NCI-H1694 treated with DMSO at 0.1 percent for 48 hours (cell line): ENCODE measurements at places on chromosomes 2 and 18.

DNA sequence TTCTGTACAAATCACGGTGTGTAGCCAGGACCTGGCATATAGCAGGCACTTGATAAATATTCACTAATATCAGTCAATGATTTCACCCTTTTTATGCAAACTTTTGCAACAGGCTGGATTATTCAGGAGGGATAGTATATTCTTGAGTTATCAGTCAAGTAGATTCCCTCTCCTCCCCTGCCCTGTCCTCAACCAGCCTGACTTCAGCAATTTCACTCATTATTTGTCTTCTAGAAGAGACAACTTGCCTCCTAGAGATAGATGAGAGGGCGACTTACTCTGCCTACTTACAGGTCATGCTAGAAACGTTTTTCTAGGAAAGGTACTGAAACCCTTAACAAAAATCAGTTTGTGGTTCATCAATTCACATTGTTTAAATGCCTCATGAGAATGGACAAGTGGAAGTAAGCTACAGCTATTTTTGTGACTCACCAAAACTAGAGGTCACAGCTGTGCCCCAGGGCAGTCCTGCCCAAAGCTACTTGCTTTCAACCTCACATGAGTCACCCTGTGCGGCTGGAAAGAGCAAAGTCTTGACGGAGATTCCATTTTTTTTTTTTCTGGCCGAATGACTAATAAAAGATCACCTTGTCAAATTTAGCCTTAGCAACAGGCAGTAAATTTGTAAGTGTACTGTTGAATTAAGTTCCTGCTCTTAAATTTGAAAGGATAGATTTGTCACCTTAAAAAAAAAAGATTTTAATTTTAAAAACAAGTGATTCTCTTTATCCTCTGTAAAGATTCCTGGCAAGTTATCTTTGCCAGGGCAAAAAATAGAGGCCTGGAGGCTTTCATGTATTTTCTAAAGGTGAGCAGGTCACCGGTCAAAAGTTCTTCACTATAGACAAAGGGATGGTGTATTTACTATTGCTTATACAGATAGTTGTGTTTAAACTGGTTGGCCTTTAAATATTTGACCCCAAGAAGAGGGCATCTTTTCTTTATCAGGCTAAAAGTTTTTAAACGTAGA, 109.0 kb upstream of the SLC35G4 start:
- DNase-seq, result no peak

DNA sequence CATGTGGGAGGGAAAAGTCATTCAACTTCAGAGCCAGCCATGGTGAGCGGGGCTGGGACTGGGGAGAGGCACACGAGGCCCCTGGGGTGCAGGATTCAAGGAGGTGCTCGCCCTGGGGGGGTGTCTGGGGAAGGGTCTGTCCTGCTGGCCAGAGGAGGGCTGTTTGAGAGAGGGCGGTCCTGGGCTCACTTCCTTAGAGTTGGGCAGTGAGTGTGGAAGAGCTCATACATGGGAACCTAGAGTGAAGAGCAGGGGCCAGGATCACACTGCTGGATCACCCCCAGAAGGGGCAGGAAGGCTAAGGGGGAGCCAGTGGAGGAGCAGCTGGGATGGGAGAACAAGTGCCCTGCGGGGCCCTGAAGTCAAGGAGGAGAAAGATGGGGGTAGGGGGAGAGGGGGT, 6.5 kb downstream of the SH3BP4 start:
- DNase-seq, result no peak

DNA sequence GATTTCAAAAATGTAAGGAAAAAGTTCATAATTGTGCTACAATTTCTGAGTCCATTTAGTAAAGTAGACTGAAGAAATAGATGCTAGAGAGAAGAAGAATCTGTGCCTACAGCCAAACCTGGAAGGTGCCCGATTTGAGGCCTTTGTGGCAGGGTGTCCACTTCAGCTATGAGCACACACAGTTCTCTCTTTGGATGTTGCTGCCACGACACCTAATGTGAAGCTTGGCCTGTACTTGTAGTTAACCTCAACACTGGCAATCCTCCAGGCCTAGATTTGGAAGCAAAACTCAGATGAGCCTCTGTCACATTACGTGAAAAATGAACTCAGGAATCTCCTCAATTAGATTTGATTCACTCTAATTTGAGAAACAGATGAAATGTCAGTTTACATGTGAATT, 90.1 kb upstream of the LRP1B start:
- peak; percentile 27 for DNase-seq

DNA sequence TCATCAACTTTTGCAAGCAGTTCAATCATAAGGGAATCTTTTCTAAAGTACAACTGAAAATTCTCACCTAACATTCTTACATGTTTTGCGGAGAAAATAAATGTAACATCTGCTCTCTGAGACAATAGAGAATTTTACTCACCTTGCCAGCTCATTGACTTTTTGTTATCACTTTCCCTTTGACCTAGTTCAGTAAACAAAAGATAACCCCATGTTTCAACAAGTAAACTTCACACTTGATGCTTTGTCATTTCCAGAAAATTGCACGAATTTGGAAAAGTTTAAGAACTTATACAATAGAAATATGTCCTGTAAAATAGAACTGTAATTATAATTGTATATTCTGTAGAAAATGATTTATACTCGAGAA, 1110.0 kb upstream of the ACVR2A start:
- DNase-seq, result no peak

DNA sequence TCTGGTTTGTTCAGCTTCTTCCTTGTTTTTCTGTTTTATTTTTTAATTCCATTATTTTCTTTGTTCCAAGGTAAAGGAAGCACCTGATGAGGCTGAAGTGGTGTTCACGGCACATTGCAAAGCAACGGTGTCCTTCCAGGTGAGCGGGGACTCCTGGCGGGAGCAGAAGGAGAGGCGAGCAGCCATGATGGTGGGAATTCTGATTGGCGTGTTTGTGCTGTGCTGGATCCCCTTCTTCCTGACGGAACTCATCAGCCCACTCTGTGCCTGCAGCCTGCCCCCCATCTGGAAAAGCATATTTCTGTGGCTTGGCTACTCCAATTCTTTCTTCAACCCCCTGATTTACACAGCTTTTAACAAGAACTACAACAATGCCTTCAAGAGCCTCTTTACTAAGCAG, 88.4 kb downstream of the DDX18 start:
- no peak for DNase-seq

- DNase-seq, result no peak
Observed at GRCh38 chr2:237625777-237626176, 1.6 kb upstream of the LRRFIP1 start.

DNA sequence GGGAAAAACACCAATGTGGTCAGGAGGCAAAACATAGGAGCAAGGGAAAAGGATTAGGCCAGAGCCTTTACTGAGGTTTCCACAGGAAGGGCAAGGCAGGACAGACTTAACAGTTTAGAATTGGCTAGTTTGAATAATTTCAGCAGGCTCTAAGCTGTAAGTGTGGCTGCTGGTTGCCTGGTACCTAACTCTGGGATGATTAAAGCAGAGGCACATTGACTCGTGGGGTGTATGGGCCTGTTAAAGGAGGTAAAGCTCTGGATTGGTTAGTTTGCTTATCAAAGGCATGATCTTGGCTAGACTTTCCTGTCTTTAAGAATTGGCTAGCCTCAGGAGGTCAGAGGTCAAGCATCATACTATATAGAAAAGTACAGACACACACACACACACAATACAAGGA, 132.6 kb downstream of the SPAG16 start:
- DNase-seq, result no peak

DNA sequence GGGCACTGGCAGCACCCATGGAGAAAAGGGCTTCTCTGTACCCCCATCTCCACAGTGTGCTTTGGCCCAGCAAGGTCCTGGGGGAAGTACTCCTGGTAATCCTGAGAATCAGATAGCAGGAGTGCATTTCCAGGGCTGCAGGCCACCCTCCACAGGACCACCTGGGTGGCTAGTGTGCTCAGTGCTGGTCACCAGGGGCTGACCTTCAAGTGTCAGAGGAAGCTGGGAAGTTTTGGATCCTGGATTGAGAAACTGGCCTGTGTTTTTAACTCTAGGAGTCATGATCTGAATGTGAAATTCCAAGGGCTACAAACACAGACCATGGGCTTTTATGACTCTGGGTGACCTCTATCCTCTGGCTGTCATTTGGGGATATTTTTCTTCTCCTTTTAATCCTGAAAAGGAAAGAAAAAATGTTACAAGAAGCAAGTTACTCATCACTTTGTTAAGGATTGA, 9.3 kb downstream of the RHOB start:
- DNase-seq, result no peak

DNA sequence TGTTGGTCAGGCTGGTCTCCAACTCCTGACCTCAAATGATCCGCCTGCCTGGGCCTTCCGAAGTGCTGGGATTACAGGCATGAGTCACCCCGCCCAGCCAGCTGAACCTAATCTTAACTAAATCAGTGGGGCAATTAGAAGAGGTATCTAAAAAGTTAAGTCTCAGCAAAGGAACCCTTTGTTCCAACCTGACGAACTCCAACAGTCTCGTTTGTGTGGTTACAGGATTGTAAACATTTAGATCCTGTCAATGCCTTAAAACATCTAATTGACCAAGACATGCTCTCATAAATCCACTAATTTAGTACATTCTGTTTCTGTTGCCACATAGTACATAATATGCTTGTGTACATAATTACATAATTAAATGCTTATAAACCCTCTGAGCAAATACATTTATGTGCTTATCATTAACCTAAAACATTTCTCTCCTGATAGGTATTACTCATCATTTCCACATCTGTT, 31.1 kb upstream of the STK39 start:
- no peak for DNase-seq

DNA sequence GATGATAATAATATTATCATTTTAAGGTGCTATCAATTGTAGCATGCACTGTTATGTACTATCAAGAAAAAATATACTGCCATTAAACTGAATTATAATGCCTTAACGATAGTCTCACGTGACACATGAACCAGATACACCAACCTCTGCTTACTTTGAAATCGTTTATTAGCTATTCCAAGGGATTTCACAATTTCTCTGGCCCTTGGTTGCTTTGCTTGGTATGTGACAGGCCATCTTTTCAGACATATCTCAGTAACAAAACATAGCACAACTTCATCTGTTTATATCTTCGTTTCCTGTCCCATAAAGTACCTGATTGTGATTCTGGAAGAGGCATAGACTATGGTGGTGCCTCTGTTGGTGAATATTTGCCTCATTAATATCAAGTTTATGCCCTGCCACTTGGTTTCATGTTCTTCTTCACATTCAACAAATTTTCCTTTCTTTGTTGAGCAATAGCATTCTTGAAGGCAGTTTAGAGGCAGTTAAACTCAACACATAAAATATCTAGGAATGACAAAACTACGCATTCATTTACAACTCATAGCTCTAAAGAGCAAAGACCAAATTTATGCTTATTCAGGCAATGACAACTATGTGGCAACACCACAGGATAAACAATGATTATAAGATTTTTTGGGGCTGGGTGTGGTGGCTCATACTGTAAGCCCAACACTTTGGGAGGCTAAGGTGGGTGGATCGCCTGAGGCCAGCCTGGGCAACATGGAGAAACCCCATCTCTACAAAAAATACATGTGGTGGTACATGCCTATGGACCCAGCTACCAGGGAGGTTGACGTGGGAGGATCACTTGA, 84.3 kb downstream of the MCFD2 start:
- DNase-seq, result no peak

DNA sequence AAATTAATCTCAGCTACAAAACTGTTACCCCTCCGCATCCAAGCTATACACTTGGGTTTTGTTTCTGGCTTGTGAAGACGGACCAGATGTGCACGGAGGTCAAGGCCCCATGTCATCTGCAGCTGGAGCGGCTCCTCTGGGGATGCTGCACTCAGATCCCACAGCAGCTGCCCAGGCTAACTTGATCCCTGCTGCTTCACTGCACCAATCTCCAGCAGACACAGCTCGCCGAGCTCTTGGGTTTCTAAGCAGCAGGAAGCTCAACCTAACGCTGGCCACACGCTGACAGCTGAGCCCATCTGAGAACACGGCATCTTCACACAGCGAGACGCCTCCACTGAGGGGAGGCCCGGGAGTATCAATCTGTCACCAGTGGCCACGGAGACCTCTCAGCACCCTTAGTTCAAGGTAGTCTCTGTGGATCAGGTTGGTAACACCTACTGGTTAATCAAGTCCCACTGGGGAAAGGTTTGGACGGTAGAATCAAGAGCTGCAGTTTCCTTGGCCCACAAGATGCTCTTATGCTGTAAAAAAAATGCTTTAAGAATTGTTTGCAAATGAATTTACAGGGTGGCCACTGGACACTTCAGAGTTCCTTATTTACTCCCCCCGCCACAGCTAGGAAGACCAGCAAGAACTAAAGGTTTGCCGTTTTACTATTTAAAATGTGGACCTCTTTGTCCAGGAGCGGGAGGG, 67.5 kb downstream of the EMILIN2 start:
- no peak for DNase-seq

DNA sequence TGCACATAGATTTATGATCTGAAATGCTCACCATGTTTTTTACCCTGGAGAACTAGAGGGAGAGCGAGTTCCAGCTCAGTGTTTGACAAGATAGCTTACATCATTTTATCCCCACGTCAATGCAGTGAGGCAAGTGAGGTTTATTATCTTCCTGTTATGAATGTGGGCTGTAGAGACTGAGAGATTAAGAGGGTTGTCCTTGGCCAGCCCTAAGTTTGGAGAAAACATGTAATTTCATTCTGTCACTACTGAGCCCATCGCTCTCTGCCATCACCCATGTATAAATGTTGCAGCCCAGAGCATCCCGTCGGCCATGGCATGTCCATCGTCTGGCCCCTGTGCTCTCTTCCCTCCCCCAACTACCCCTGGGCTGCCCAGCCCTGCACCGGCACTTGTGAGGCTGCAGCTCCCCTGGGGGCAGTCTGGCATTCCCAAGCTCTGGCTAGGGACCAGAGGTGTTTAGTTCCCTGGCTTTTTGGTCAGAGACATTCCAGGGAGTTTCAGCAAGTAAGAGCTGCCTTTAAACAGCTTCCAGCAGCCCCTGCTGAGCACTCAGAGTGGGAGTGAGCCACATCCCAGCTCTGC, 136.7 kb downstream of the ANTXR1 start:
- no peak for DNase-seq

- DNase-seq, result no peak
Observed at GRCh38 chr2:232318169-232318855, 60.2 kb upstream of the ALPP start.

DNA sequence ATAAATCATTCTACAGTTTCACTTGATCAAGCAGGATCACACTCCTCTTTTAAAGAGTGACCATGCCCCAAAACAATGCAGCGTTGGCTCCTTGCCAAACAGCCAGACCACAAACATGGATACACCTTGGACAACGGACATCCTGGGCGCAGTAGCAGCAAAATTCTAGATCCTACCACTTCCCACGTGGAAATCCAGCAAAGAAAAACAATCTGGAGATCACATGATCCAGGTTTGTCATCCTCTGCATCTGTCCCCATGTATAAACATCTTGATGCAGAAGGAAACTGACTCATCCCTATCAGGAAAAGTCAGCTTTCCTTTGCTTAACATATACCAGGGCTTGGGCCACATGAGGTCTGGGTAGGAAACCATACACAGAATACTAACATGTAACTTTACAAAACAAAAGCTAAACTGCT, 53.1 kb downstream of the ZNF521 start:
- DNase-seq, result no peak

- no peak for DNase-seq
Observed at GRCh38 chr2:130152816-130153595, 8.1 kb upstream of the CCDC74B start.

GRCh38 chr18:23422751-23423418, 30.2 kb upstream of the RIOK3 start:
- DNase-seq, result peak; percentile 36

GRCh38 chr2:176285321-176285720, 16.1 kb downstream of the MTX2 start:
- no peak for DNase-seq

- no peak for DNase-seq
Observed at GRCh38 chr2:25483607-25484266, 142.0 kb upstream of the DNMT3A start.
